ENCODE measurements at places on chromosomes 5 and 9.

GRCh38 chr9:1100201-1100600 is 50.0 kb downstream of the DMRT2 start:
- DNase-seq = no peak

GRCh38 chr9:19551124-19551929 is 142.5 kb downstream of the ACER2 start:
- DNase-seq = no peak

- DNase-seq = no peak
These were observed 14.1 kb upstream of the GPR150 start for GRCh38 chr5:95605786-95606185.

DNA sequence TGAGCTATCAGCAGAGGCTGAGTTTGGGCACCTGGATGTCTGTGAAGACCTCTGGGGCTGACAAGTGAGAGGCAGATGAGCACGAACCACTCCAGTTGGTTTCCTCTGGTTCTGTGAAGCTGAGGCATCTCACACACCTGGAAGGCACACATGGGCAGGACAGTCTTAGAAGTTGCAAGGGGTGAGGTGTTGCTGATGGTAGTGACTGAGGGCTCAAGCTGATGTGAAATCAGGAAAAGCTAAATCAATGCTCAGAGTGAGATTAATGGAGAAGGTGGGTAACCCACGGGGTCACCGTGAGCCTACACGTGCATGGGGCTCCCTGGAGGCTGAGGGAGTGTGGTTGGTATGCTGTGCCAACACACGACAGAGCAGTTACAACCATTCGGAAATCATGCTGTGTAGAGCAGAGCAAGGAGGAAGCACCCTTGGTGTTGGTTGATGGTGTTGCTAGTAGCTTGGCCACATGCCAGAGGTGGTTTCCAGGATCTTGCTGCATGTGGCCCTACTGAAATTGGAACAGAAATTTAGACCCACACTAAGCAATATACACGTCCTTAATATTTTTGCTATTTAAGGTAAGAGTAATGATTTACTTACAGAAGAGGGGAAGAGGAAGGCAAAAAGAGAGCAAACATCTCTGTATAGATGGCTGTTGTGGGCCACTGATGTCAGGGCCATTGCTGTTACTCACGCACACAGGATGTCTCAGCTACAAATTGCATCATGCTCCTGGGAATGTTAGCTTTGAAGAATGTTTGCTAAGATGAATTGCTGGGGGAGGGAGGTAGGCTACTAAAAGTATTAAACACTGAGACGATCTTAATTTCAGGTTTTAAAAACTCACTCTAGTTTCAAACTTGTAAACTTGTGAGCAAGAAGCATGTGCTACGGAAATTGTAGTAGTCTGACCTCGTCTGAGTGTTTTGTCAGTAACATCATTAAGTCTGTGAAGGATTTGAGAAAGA is 170.5 kb downstream of the ARHGEF28 start:
- peak; percentile 10 for DNase-seq

DNA sequence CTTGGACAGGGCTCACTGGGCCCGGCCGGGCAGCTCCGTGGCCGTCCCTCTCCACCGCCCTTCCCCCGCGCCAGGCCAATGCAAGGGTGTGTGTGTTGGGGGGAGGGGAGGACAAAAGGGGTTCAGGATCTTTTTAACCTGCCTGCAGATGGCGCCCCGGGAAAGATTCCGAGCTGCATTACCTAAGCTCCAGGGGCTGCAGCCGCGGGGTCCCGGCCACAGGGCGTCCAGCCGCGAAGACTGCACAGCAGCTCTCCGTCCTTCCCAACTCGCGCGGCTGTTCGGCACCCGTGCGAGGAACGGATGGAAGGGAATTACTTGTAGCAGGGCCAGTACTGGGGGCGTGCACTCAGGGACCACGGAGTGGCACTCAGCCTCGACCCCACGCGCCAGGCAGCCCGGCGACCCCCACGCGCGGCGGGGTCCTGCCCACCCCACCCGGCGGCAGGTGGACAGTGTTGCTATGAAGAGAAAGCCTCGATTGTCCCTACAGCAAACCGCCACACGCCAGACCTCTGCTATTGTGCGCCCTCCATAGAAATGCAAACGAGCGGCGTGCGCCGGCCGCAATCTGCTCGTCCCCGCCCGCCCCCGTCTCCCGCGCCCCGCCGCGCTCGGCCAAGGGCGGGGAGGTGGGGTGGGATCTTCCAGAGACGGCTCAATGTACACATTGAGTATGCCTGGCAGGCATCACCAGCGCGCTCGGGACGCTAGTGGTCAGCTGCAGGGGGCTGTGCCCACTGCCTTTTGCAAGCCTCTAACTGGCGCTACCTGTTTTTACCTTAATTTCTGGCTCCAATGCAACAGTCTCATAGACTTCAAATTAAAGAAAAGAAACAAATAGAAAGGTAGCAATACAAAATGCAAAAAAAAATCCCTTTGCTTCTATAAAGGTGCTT is 796 bp upstream of the GADD45G start:
- DNase-seq = peak; percentile 50

DNA sequence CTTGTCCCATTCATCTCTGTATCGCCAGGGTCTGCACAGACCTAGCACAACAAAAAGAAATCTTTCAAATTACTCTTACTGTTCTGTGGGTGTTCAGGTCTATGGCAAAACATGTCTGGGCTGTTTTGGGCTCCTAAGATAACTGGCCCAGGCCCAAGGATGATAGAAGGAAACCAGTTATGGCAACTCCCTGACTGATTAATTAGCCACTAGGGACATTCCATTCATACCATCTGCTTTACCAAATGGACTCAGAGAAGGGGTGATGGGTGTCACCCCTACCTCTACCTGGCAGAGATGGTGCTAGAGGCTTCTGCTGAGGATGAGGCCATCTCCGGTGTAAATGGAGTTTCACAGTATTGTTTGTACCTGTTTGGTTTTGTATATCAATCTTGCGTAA is 1.9 kb downstream of the SLC31A2 start:
- peak; percentile 17 for DNase-seq

GRCh38 chr5:85441156-85441555 is 1056.5 kb upstream of the EDIL3 start:
- DNase-seq = no peak
